G401 (cell line): ENCODE measurements at places on chromosomes 11 and 22. TPM values are rescaled to one million over a fixed set of nuclear protein-coding genes. Genes with fewer than 3 reads are reported as not detected.

C22orf31 gene
- not detected in 2 replicates for total RNA-seq

CCDC73 gene
- not detected in 2 replicates for total RNA-seq

MMP7 gene
- not detected in 2 replicates for total RNA-seq

ZFP91 gene
- 32.9 and 50.6 TPM in 2 replicates for total RNA-seq

GRAP2 gene
- 0.47 and 0.49 TPM in 2 replicates for total RNA-seq

RAB39A gene
- 6.1 and 10.0 TPM in 2 replicates for total RNA-seq

MEI1 gene
- not detected in 2 replicates for total RNA-seq

KLHL22 gene
- total RNA-seq: 25.4 and 30.4 TPM in 2 replicates

SLC15A3 gene
- total RNA-seq: 0.55 TPM in 1 of 2 replicates, not detected in the other

LMO2 gene
- 0.18 TPM in 1 of 2 replicates, not detected in the other for total RNA-seq

CHRDL2 gene
- not detected in 2 replicates for total RNA-seq

MPEG1 gene
- total RNA-seq: not detected in 2 replicates

SLC22A9 gene
- not detected in 2 replicates for total RNA-seq

MICAL3 gene
- 3.4 and 5.3 TPM in 2 replicates for total RNA-seq

OR8D1 gene
- total RNA-seq: not detected in 2 replicates

POGLUT3 gene
- 21.7 and 40.1 TPM in 2 replicates for total RNA-seq

AQP11 gene
- total RNA-seq: 0.47 TPM in 1 of 2 replicates, not detected in the other

LYVE1 gene
- total RNA-seq: not detected in 2 replicates

OR4P4 gene
- total RNA-seq: not detected in 2 replicates

NFAM1 gene
- 0.47 and 1.2 TPM in 2 replicates for total RNA-seq

GGT5 gene
- not detected in 2 replicates for total RNA-seq

SYT8 gene
- total RNA-seq: not detected in 2 replicates

TAF1D gene
- 108 and 182 TPM in 2 replicates for total RNA-seq

PKDREJ gene
- not detected in 2 replicates for total RNA-seq

ST14 gene
- not detected in 2 replicates for total RNA-seq

GNG3 gene
- 0.14 TPM in 1 of 2 replicates, not detected in the other for total RNA-seq

OR6A2 gene
- total RNA-seq: 0.24 TPM in 1 of 2 replicates, not detected in the other

OR4D6 gene
- total RNA-seq: not detected in 2 replicates

YPEL4 gene
- total RNA-seq: 2.1 TPM in 1 of 2 replicates, not detected in the other

PELI3 gene
- 10.2 and 13.7 TPM in 2 replicates for total RNA-seq

DSCAML1 gene
- not detected in 2 replicates for total RNA-seq

RASSF10 gene
- total RNA-seq: not detected in 2 replicates

TENM4 gene
- 18.6 and 18.7 TPM in 2 replicates for total RNA-seq

TPCN2 gene
- total RNA-seq: 13.2 and 17.2 TPM in 2 replicates

PRR33 gene
- not detected in 2 replicates for total RNA-seq

EPS8L2 gene
- total RNA-seq: 18.2 and 27.9 TPM in 2 replicates

HPX gene
- total RNA-seq: not detected in 2 replicates

SLC22A8 gene
- not detected in 2 replicates for total RNA-seq

HOATZ gene
- 6.8 and 10.7 TPM in 2 replicates for total RNA-seq
